Effector memory CD8-positive, alpha-beta T cell (primary cell): ENCODE measurements at places on chromosomes 3 and 15.

DNA sequence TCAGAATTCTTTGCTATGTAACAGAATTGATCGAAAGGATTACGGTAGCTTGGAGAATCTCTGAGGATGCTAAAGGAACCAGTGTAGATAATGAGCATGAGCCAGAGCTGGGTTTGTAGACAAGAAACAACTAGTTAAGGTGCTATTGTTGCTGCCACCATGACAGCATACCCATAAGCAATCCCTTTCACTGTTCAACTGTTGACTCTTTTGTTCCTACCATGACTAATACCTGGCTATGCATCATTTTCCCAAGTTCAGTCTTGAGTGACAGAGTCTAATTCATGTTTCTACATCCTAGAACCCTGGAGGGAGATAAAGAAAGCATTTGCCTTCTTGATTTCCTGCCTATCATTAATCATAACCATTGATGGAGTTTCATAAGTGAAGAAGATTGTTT, 600.3 kb downstream of the OTOL1 start:
- no peak for DNase-seq

DNA sequence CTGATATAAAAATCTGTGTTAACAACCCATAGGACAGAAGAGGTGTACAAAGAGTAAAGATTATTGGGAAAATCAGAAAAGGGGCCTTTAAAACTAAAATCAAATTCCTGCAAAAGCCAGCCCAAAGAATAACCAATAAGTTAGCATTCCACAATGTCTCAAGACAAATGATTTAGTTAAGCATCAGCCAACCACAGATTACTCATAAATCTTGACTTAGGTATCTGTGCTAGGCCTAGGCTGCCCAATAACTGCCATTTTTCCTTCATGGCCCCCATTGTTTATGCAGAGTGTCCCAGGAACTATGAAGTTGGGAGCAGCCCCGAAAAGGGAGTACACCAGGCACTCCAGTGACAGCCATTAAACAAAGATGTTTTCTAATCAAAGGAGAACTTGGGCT, 7.4 kb downstream of the TRANK1 start:
- no peak for DNase-seq

DNA sequence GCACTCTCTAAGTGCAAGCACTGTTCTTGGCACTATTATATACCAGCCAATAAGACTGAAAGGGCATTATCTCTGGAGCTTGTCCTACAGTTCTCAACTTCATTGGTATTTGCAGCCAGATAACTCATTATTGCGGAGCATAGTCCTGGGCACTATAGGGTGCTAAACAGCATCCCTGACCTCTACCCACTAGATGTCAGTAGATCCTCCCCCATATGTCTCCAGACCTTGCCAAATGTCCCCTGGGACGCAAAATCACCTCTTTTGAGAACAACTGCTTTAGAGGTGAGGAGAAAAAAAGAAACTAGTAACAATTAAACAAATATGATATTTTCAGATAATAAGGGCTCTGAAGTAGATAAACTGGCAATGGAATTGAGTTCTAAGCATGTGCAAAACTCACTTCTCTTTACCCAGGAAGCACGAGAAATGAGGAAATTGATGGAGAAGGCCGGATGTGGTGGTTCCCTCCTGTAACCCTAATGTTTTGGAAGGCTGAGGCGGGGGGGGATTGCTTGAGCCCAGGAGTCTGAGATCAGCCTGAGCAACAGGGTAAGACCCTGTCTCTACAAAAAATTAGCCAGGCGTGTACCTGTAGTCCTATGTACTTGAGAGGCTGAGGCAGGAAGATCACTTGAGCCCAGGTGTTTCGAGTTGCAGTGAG, 61.4 kb downstream of the FRMD4B start:
- DNase-seq, result no peak

DNA sequence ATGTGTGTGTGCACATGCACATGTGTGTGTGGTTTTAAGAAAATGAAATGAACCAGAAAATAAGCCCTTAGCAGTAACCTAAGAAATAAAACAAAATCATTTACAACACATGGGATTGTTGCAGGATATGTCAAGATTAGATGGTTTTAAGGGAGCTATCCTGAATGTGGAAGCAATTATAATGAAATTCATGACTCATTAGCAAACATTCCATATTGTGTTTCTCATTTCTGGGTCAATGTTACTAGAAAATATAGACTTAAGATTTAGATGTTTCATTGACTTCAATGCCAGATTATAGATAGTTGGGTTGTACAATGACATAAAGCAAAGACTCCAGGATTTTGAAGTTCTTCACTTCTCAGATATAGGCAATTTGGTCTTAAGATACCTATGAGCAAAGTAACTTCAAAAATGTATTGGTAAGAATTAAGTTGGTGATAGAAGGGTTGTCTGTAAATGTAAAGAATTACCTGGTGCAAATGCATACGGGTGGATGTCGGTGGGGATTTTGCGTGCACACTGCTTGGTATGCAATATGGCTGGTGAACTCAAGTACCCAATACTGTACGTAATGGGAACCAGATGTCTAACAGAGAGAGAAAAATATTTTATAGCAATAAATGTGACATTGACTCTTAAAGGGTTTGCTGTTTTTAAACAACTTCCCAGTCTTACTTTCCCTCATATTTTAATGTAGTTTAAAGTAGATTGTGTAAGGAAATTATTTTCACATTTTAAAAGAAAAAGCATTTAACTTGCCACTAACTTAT, 53.9 kb upstream of the NR2F2 start:
- DNase-seq, result no peak

DNA sequence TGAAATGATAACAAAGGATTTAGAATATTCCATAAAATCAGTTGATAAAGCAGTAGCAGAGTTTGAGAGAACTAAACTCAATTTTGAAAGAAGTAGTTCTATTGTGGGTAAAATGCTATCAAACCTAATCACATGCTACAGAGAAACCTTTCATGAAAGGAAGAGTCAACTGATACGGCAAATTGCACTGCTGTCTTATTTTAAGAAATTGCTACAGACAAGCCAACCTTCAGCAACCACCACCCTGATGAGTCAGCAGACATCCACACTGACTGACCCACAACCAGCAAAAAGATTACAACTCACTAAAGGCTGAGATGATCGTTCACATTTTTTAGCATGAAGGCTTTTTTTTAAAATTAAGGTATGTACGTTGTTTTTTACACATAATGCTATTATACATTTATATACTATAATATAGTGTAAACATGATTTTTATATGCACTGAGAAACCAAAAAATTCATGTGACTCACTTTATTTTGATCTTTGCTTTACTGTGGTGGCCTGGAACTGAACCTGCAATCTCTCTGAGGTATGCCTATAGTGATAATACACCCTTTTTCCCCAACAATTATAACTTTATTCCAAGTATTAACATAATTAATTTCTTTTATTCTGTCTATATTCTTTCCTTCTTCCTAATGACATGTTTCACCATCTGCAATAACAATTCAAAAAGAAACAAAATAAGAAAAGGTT, 109.9 kb downstream of the TBC1D5 start:
- no peak for DNase-seq

GRCh38 chr3:86743233-86743632, 247.7 kb downstream of the VGLL3 start:
- DNase-seq, result no peak

- DNase-seq, result no peak
These were observed 172.6 kb downstream of the P3H2 start for GRCh38 chr3:189947948-189948723.

DNA sequence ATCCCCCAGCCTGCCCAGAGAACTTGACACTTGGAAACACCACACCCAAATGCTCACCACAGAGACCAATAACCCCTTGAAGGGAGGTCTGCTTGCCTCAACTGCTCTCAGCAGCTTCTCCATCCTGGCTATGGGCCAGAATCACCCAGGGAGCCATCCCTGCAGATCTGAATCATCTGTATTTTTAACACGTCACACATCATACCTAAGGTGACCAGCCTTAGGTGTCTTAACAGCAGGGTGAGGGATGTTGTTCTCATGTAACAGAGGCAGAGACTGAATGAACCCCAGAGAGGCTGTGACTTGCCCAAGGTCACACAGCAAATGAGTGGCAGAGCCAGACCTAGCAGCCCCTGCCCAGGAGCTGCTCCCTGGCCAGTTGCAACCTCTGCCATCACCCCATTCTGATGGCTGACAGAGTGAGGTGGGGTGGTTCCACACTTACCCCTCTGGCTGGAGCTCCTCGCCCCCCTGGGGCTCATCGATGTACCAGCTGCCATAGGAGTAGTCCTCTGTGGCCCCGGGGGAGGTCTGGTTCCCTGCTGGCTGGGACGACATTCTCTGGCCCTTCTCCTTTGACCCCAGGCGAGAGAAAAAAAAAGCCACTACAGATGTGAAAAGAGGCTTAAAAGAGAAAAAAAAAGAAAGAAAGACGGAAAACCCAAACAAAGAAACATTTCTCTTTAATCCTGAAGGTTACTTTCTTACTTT, 722 bp downstream of the STRA6 start:
- no peak for DNase-seq

GRCh38 chr15:63948971-63949370, 97.3 kb downstream of the DAPK2 start:
- DNase-seq, result no peak

GRCh38 chr3:143831994-143832393, 16.3 kb downstream of the SLC9A9 start:
- DNase-seq, result no peak

- DNase-seq, result no peak
These were observed 45.7 kb upstream of the AMOTL2 start for GRCh38 chr3:134419960-134420321.

DNA sequence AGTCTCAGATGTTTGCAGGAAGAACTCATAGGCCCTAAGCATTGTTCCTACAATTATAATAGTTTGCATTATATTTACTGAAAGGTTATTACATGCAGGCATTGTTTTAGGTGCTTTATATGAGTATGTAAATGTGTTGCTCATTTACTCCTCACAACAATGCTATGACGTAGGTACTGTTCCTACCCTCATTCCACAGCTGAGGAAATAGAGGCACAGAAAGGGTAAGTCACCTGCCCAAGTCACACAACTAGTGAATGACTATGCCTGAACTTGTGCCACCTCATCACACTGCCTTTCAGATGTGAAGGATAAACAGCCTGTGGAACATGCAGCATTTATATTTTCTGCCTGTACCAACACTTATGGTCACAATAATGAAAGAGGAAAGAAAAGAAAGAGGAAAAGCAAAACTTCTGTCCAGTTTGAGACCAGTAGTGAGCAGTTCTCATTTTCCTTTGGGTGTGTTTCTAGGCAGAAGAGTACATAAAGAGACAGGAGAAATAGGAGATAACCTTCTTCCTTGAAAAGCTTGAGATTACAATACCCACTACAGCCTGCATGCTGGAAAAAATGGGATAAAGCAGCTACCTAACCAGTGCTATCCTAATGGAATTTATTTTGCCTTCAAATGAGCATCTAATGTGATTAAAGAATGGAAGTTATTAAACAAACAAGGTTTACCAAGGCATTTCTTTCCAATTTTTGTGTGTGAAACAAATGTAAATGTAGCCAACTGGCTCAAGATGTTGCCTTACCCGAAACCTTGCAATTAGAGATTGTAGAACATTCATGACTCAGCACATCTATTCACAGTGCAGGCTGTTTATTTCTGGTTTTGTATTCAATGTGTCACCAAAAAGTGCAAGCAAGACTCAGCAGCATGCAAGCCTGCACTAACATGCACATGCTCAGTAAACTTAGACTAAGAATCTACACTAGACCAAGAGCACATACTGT, 20.5 kb upstream of the ENTPD3 start:
- DNase-seq, result no peak

- DNase-seq, result peak; percentile 8
These were observed 13.2 kb downstream of the TM4SF4 start for GRCh38 chr3:149487598-149488197.

GRCh38 chr15:80015156-80015555, 44.2 kb upstream of the BCL2A1 start:
- DNase-seq, result no peak

GRCh38 chr3:183098536-183099025, 715 bp downstream of the MCCC1 start:
- no peak for DNase-seq

DNA sequence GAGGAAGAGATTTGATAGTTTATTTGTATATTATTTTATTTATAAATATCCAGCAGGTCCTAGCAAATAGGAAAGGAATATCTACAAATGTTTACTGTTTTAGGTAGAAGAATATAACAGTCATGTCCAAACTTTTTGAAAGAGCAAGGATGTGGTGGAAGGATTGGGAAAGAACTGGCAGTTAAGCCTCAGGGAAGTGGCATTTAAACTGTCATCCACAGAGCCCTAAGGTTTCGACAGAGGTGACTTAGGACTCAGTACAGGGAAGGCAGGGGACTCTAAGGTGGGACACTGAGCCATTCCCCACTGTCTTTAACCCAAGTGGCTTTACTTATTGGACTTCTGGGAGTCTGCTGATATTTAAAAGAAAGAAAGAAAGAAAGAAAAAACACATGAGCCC, 11.8 kb upstream of the TMEM87A start:
- no peak for DNase-seq

DNA sequence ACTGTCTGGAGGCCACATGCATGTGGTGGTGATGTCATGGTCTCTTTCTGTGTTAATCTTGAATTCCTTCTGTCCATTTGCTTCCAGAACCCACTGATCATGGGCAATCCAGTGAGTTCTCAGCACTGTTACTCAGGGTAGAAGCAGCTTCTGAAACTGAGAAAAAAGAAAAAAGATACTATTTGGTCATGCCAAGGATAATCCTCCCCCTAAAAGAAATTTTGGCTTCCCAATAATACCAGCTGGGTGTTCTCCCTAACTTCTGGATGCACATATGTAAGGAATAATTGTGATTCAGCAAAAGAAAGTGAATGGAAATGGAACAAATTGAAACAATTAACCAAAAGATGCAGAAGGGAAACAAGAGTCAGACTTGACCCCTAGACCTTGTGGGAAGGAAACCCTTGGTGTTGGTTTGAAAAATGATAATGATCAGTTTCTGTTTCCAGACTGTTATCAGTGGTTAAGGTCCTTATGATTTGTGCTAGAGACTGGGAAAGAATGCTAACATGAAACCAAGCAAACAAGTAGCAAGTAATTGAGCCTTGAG, 92.3 kb downstream of the RBMS3 start:
- DNase-seq, result no peak

DNA sequence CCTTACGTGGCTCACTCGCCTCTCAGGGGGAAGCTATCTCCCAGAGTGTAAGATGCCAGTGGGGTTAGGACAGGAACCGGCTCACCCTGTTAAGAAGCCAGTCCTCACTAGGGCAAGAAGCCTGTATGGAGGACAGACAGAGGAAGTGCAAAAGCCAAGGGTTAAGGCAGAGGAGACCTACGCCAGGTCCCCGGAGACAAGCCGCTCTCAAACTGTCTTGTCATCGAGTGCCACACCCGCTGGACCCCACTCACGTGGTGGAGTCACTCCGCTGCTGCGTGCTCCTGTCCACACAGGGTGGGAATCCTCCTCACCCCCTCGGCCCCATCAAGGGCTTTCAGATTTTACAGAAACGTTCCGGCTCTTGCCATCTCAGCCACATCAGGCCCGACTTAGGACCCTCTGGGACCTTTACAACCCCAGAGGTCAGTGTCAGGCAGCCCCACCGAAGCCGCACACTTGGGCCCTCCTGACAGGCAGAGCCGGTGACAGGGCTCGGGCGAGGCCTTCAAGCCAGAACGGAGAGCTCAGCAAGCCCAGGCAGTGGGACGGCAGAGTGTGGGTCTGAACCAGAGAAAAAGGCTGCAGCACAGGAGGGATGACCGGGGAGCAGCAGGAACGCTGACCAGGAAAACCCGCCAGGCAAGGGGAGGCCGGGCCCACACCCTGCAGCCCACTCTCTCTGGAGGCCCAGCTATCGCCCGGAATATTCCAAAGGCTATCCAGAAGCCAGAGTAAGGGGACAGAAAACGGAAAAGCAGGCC, 61.7 kb downstream of the XXYLT1 start:
- DNase-seq, result no peak
